ENCODE measurements at places on chromosomes 1 and 21.

DNA sequence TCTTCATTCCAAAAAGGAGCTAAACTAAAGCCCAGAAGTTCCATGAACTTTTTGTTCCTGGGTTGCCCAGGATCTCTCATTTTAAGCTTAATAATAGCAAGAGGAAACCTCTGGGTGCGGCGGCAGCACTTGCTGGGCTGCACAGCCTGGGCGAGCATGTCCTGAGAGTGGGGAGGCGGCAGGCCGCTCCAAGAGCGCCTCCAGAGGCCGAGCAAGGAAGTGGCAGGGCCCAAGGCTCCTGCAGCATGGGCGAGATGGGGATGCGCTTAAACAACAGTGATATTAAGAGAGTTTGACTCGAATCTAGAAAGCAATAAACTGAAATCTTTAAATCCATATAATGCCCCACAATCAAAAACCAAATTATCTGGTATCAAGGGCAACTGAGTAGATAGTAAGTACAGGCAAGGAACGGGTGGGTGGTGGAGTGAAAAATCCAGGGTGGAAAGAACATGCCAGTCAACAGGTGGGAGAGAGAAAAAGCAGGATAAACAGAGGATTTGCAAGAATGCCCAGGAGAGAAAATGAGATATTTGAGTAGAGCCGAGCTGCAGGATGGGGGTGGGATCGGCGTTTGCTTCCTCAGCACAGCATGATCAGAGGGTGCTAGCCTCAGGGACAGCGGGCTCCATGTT is 14.1 kb upstream of the TNR start:
- DNase-seq, result no peak

- DNase-seq, result no peak
Observed at GRCh38 chr1:71834601-71835441, 447.5 kb downstream of the NEGR1 start.

DNA sequence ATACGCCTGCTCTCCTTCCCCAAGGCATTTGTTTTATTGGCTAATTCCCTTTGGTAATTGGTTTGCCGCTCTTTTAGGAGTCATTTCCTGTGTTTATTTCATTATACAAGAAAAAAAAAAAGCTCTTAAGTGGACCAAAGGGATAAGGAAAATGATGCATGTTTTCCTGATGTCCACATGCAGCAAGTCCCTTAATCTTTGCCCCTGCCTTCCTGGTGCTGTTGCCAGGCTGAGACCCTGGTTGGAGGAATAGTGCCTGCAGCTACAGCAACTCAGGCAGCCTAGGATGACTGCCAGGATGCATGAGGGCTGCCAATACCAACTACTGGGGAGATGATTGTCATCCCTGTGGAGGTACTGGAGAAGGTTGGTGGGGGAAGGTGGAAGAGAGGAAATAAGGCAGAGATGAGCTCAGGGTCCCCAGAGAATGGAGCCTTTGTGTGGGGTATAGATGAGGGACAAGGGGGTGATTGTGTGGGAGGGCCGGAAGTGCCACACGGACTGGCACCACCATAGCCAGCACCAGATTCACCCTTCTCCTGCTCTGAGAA is 6.1 kb upstream of the GATAD2B start:
- peak; percentile 3 for DNase-seq

- DNase-seq, result peak; percentile 44
Observed at GRCh38 chr1:182861994-182862393, 22.8 kb downstream of the DHX9 start.

- no peak for DNase-seq
Observed at GRCh38 chr1:220655961-220656740, 34.0 kb upstream of the C1orf115 start.

GRCh38 chr1:98002288-98002687 is 81.5 kb upstream of the DPYD start:
- no peak for DNase-seq

GRCh38 chr1:2411801-2412394 is 466 bp downstream of the PEX10 start:
- DNase-seq, result no peak

GRCh38 chr1:150178548-150178947 is 28.8 kb downstream of the PLEKHO1 start:
- DNase-seq, result no peak

DNA sequence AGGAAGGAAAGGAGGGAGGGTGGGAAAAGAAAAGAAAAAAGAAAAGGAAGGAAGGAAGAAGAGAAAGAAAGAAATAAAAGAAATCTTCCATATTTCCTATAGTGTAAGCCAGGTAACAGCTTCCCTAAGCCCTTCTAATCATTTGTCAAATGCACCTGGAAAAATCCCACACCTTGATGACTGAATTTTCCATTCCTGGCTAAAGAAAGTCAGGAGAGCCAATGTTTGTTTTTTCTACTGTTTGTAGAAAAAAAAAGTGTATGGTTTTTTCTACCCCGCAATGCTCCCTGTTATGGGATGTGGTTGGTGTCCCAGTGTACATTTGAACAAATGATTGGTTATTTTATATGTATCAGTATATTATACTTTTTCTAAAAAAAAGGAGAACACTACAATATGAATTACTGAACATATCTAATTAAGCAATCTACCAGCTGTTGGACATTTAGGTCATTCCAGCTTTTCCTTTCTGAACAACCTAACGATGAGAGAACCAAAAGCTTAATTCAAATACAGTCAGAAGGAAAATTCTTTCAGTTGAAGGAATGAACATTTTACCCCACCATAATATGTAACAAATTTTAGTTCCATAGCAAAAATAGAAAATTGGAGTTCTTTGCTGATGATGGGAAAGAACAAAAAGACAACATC is 355.0 kb downstream of the SETD4 start:
- no peak for DNase-seq

GRCh38 chr1:7117399-7118281 is 332.4 kb downstream of the CAMTA1 start:
- peak; percentile 96 for DNase-seq

DNA sequence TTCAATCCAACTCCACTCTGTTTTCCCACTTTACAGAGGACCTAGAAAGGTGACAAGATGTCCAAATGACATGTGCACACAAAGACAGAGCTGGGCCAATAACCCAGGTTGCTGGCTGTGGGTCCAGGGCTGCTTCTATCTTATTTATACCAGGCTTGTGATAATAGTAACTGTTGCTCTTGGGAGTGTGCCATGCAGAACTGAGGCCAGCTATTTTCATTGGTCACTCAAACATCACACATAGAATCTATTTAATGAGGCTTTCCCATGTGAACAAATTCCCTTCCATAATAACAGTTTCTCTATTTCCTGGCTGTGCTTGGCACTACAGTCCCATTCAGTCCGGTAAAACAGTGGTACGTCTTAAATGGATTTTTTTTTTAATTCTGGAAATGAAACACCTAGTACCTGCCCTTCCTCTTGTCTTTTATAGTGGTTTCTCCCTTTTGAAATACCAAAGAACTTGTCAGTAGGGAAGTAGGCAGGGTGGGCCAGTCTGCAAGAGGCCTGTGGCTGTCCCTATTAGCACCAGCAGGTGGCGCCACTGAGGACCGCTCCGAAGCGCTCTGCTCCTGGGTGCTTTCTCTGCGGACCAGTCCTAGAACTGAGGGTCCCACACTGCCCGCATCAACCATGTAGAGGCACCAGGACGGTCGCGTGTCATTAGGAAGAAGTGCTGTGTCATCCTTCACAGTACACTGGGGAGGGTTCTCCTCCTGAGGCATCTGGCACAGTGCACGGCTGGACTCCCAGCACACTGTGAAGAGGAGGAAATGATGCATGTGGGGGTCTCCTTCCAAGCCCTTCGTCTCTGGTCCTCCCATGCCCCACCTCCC is 52.1 kb downstream of the GPR161 start:
- DNase-seq, result peak; percentile 40

- DNase-seq, result no peak
Observed at GRCh38 chr1:203765029-203765837, at the start of gene LAX1. Gene LAX1 (plus strand): TSS chr1:203765183. CDS start chr1:203765566, 383 bp downstream.

- peak; percentile 10 for DNase-seq
Observed at GRCh38 chr1:42006836-42007235, 88.1 kb upstream of the HIVEP3 start.

GRCh38 chr1:24945354-24946326 is 15.6 kb upstream of the RUNX3 start:
- no peak for DNase-seq

DNA sequence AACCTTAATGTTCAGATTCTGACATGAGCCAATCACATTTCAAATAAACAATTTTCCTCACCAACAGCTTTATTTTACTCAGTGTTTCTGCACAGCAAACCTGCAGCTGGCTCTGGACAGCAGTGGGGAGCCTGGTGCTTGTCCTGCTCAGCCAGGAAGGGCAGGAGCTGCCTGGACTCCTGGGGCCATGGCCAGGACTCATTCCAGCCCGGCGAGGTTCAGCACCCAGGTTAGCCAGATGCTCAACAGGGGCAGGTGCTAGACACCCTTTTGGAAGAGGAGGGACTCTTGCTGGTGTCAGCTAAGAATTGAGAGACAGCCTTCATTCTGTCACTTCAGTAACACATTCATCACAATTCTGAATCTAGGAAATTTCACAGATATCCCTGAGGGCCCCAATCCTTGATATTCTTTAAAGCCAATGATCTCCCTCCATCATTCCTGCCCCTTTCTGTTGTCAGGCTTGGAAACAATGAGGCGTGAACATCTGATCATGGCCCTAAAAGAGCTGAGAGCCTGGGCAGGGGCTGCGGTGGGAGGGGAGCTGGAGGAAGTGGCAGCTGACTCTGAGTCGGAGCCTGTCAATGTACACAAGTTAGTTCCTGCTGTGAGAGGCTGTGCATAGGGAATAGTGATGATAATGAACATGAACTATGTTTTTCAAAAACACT is 251.3 kb downstream of the SDCCAG8 start:
- no peak for DNase-seq

DNA sequence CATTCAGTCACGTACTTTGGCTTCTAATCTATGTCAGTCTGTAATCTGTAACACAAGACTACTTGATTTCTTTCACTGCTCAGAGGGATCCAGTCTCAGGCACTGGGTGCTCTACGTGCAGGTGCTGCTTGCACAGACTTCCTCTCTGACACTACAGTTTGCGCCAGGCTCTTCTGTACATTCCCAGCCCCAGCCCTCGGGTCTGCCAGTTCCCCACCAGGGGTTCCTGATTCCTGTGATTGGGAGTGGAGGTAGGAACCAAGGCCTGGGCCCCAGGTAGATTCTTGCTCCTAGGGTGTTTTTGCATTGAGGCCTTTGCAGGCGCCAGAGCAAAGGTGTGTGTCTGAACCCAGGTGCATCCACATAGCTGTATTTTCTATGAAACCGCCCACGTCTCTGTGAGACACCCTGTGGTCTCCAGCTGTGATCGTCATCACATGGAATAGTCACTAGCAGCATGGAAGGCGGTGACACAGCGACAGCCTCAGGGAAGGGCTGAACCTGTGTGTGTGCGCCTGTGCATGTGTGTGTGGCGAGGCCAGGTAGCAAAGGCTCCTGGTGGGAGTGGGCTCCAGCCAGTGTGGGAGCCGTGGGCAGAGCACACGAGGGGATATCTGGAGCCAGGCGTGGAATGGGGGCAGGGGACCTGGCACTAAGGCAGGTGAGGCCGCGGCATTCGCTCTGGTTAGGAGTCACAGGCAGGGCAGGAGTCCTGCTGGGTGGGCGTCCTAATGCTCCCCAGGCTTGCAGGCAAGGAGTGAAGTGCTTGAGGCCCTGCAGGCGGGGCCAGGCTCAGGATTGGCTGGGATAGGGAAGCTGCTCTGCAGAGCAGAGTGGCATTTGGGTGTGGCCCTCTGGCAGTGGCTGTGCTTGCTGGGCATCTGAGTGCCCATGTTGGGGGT is 5.2 kb downstream of the GJC2 start:
- DNase-seq, result no peak

- DNase-seq, result peak; percentile 4
Observed at GRCh38 chr1:3903141-3904005, 3.3 kb upstream of the C1orf174 start.

DNA sequence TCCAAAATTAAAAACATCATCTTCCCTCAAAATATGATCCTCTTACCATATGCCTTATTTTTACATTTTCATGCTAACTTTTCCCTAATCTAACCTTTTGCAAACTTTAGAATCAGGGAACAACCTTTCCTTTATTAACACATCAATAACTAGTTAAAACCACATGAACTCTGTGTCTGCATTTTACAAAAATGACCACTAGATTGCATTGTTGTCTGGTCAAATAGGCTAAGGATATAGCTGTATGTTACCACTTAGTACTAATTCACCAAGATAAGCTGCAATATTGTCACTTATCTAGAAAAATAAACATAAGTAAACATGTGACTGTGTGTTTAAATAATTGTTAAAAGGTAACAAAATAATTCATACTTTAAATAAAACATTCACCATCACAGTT is 82.3 kb downstream of the DENND1B start:
- peak; percentile 22 for DNase-seq

DNA sequence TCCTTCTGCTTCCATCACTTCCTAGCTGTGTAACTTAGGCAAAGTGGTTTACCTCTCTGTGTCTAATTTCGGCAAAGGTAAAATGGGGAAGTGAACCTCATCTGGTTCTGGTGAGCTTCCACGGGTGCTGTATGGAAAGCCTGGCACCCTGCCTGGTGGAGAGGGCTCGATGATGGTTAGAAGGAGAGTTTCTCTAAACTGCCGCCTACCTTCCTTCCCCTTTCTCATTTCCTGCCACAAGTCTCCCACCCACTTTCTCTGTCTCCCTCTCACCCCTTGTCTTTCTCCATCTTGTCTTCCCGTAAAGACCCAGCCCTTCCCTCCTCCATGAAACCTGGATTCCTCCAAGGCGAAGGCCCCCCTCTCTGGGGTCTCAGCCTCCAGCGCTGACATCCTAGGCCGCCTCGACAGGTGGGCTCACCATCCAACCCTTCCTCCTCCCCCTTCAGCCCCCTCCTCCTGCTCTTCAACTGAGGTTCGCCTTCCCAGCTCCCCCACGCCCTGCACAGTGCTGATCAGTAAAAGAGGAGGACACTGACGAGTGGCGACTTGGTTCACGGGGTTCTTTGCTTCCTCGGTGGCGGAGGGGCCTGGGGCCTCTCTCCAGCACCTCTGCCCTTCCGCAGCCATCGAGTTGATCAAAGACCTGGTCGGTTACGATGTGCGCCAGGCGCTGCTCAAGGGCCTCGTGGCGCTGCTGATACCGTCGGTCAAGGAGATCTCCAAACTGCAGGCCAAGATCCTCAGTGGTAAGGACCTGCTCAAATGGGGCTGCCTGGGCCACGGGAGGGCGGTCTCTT is 7.3 kb downstream of the RNU5D-1 start:
- DNase-seq, result no peak

DNA sequence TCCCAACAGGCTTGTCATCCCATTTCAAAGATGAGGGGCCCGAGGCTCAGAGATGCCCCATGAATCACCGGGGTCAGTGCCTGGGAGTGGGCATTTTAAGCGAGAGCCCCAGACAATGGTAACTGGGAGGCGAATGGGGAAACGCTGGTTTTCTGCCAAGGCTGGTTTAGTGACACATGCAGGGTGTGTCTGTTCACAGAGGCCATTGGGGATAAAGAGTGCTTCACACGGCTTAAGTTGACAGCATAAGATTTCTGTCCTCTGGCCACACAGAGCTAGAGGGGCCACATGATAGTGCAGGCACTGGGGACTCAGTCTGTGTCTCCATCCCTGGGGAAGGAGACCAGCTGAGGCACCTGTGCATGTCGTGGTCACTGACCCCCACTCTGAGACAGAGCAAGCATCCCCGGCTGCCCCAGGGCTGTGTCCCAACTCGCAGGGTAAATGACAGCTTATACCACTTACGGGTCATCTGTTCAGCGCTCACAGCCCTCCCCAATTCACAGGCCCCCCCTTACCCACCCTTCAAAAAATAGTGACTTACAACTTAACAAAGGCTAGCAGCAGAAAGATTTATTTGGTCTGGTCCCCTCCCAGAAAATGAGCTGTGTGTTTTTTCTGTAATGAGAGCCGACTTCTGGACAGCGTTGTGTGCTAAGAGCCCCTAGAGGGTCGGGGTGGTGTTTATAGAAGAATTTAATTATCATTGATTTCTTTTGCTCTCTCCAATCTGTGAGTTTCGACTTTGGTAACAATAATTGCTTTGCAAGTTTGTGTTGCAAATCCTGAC is 34.9 kb upstream of the ARHGEF16 start:
- no peak for DNase-seq
